Stimulated activated CD4-positive, alpha-beta T cell treated with anti-CD3 and anti-CD28 coated beads, Interleukin-1b, Interleukin-23, amount 100 ng/mL, for 1 hour (primary cell): ENCODE measurements at places on chromosomes 16 and 17.

- DNase-seq = no peak
Measured at GRCh38 chr17:44394833-44395232, 5.4 kb upstream of the ITGA2B start.

DNA sequence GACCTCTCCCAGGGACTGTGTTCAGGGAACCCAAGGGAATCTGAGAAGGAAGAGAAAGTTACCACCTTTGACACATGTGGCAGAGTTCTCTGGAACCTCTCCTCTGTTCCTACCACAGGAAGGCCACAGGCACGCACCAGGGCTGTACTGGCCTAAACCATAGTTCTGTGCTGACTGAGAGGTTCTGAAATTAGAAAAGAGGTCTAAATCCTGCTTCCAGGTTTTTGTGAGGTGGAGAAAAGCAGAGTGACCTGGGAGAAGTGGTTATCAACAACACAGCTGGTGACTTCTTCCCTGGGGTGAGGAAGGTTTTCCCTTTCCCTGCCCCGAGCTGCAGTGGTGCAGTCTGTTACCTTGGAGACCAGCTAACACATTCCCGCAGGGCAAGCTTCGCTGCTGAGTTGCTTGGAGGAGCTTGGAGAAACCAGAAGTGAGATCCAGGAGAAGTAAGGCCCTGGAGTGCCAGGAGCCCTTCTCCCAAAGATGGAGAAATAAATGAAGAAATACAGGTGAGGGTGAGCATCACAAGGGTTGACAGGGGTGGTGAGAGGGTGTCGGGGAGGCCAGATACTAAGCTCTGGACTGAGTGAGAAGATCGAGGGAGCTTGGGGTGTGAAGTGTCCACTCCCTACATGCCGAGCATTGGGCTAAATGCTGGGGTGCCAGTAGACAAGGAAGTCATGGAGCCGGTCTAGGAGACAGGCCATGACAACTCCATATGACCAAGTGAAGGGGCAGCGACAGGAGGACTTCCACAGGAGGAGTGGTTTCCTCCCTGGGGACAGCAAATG is at the start of gene VWA3A:
TSS of gene VWA3A (plus strand) at position 399 of the 791 bp plus-strand sequence. CDS start at position 496, 97 bp downstream.
- DNase-seq = no peak

GRCh38 chr17:42518046-42518754 is 17.8 kb upstream of the NAGLU start:
- DNase-seq = no peak

DNA sequence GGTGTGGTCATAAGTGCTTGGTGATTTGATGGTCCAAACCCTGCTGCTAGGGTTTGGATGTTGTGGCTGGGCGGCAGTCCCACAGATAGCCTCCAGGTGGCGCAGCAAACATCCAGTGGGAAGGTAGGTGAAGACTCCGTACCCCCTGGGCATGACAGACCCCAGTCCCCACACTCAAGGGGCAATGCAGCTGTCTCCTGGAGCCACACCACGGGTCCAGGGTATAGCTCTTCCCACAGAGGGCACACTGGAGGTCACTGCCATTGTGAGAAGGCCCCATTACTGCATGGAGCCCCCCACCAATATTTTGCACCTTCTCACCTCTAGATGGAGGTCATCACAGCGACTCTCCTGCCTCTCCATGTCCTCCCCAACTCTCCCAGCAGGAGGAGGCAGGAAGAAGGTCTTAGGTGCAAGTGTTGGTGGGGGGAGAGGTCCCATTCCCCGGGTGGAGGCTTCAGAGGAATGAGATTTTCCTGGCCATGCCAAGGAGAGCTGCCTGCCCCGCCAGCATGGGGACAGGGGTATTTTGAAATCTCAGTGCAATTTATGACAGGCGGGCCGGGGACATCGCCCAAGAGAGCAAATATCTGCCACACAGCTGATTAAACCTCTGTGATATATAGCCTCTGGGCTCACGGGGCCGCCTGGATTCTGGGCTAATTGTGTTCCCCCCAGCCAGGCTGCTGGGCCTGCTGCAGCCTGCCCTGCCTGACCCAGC is 17.1 kb upstream of the C17orf113 start:
- DNase-seq = no peak

DNA sequence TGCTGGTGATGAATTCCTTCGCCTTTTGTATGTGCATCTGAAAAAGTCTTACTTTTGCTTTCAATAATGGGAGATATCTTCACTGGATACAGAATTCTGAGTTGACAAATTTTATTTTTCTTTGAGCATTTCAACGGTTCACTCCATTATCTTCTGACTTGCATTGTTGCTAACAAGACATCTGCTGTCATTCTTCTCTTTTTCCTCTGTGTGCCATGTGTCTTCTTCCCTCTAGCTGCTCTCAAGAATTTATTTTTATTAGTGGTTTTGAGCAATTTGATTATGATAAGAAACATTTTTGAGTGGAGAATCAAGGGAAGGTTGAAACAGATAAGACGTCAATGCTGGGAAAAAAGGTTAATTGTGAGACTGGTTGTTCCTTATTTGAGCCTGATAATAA is 471.8 kb downstream of the CDH13 start:
- DNase-seq = no peak

DNA sequence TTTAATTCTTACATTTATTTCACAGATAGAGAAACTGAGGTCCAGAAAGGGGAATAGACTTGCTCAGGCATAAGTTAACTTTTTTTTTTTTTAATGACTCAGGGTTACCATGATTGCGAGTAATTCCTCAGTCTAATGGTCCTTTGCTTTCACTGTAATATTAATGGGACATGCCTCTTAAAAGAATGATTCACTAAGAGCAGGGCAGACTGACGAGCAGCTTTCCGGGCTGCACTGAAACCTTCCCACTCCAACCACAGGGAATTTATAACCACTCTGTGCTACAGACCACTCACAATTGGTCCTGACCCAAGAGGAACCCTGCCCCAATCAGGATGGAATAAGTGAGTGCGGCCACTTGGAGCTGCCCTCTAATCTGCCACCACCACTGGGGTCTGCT is 5.7 kb downstream of the HOXB2 start:
- DNase-seq = no peak

GRCh38 chr16:13863075-13863765 is 56.7 kb upstream of the ERCC4 start:
- DNase-seq = no peak

- no peak for DNase-seq
Measured at GRCh38 chr17:72004011-72004427, 116.8 kb upstream of the SOX9 start.

- DNase-seq = no peak
Measured at GRCh38 chr17:29396066-29396465, 5.9 kb downstream of the TAOK1 start.

DNA sequence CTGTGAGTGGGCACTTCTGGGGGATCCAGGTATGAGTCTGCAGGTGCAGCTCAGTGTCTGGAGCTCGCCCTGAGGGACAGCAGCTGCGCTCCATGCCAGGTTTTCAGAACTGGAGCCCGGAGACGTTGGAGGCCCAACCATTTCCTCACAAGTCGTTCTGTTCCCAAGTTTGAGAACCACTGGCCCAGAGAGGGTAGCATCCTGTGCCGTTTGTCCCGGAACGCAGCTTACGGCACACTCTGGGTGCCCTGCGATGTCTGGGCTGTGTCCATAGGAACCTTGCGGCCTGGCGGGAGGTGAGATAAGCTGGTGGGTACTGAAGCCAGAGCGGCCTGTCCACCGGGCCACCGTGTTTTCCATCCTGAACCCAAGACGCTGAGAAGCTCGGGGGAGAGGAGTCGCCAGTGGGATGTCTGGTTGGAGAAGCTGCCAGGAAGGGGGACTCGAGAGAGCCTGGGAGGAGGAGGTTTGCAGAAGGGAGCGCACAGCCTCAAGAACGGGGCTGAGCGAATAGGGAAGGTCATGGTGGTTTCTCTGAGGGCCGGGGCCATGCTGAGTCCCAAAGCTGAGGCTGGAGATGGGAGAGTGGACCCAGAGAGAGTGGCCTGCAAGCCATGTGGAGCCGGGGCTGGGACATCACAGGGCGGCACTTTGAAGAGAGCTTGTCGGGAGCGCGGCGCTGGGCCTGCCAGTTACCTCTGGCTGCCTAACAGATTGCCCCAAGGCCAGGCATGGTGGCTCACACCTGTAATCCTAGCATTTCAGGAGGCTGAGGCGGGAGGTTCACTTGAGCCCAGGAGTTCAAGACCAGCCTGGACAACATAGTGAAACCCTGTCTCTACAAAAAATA is 211.0 kb upstream of the GSE1 start:
- DNase-seq = no peak

DNA sequence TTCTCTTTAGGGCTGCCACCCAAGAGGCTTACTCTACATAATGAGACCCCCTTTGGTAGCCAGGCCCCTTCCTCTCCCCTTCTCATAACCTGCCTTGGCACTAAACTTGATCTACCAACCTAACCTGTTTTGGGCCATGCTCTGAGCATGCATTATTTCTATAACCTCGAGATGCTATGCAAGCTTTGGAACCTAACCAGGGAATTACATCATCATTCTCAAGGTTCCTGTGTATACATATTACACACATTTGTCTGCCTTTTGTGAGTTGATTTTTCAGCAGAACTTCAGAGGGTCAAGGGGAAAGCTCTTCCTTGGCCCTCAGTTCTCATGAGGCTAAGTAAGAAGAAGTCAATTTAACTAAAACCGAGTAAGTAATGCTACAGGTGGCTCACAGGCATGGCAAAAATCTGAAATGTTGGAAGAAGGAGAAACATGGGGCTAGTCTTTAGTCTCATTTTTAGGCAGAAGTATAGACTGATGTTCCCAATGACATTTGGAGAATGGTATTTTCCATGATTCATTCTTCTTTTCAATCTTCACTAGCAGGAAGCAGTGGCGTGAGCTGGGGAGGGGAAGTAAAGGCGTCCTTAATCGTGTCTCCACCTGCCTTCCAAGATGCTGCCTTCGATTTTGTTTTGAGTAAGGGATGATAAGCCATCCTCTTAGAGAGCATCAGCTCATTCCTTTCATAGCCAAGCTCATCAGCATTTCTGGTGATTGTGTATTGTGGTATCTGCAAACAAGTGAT is 308.4 kb downstream of the ABCC12 start:
- DNase-seq = no peak

DNA sequence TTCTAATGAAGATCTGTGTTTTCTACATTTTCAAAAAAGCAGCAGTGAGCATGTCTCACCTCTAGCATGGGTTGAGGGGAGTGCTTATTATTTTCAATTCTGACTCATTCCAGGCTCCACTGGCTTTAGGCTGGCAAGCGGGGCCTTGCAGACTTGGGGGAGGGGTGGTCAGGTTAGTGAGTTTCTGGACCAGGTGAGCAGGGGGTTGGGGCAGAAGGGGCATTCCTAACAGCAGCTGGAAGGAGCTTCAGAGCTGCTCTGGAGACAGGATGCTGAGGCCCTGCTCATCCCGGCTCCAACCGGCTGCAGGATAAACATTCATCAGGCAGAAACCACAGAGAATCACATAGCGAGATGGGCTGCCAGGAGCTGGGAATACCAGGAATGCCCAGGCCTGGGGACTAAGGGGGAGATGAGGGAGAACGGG is 10.5 kb upstream of the KRT19 start:
- no peak for DNase-seq

GRCh38 chr16:56998352-56998751 is 9.0 kb downstream of the NLRC5 start:
- DNase-seq = no peak

- DNase-seq = no peak
Measured at GRCh38 chr17:50487213-50488096, 8.8 kb downstream of the RSAD1 start.

DNA sequence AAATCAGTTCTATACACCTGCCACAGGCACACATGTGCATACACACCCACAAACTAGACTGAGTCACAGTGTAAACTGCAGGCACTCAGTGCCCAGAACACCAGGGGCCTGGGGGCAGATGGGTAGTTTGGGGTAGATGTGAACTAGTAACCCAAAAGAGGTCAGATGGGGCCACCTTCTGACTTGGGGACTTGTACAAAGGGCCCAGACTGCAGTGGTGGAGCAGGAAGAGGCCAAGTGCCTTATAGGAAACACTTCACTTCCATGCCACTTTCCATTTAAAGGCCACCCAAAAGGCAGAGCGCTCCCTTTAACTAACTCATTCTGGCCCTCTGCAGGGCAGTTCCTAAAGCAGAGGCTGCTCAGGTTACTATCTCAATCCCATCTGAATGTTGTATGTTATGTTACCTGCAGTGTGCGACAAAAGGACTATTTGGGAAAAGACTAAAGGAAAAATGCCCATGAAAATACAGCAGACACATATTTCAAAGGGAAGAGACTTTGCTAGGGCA is 27.8 kb upstream of the ERN1 start:
- no peak for DNase-seq

DNA sequence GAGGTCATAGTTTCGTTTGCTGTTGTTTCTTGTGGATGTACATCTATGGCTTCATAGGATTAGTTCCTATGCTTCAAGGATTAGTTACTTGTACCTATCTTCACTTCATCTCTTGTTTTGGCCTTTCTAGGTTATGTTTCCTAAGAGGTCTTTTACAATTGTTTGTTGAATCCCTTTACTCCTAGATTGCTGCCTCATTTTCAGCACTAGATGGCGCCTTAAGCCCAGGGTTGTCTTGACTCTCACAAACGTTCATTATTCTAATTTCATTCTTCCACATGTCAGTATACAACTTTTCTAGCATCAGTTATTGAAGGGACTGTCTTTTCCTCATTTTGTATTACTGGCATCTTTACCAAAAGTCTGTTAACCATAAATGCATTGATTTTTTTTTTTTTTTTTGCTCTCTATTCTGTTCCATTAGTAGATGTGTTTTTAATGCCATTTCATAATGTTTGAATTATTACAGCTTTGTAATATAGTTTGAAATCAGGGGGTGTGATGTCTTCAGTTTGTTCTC is 45.0 kb upstream of the NACA2 start:
- no peak for DNase-seq

GRCh38 chr16:87374313-87374712 is 9.3 kb downstream of the FBXO31 start:
- DNase-seq = no peak

- DNase-seq = no peak
Measured at GRCh38 chr16:65153365-65154105, 31.7 kb upstream of the CDH11 start.
